ENCODE measurements at places on chromosomes 1 and 21. TPM values are rescaled to one million over a fixed set of nuclear protein-coding genes. Genes with fewer than 3 reads are reported as not detected.

IFI44 gene
- 2.2 TPM for total RNA-seq

TDRD10 gene
- 0.67 TPM for total RNA-seq

CCDC28B gene
- total RNA-seq = 5.1 TPM

FAM151A gene
- 2.8 TPM for total RNA-seq

MYOM3 gene
- 3.3 TPM for total RNA-seq

AGT gene
- 5.3 TPM for total RNA-seq

CZIB gene
- total RNA-seq = 43.9 TPM

TFF1 gene
- total RNA-seq = 233 TPM

OR2T11 gene
- not detected for total RNA-seq

GCSAML gene
- total RNA-seq = 0.48 TPM

VASH2 gene
- total RNA-seq = 1.6 TPM

GBP7 gene
- total RNA-seq = not detected

SPRR4 gene
- total RNA-seq = not detected

CFHR5 gene
- not detected for total RNA-seq

AUNIP gene
- total RNA-seq = 4.8 TPM

MAP3K6 gene
- total RNA-seq = 21.7 TPM

MAN1C1 gene
- total RNA-seq = 2.7 TPM

TNNT2 gene
- total RNA-seq = 2.4 TPM

SWT1 gene
- total RNA-seq = 5.7 TPM

PIP5K1A gene
- total RNA-seq = 38.9 TPM

SPATA45 gene
- not detected for total RNA-seq

SLC1A7 gene
- 0.50 TPM for total RNA-seq

TLCD4 gene
- total RNA-seq = 28.3 TPM

All from colonic mucosa (tissue), 4 donors.